Stomach (tissue), 19 donors: ENCODE measurements at places on chromosomes 4 and X.

DNA sequence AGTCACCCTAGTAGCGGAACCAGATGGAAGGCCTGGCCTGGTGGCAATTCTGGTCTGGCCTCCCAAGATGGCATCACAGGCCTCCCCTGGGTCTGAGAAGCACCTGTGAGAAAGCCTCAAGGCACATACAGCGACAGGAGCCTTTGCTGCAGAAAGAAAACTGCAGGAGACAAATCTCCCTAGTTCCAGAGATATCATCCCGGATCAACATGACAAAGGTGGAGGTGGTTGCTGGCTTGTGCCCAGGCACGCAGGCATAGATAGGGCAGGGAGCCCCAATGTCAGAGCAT lies 93.6 kb downstream of the BCOR start:
- no peak for DNase-seq

- peak; percentile 54 for DNase-seq
Measured at GRCh38 chr4:151540728-151541388, 131.9 kb downstream of the FHIP1A start.

DNA sequence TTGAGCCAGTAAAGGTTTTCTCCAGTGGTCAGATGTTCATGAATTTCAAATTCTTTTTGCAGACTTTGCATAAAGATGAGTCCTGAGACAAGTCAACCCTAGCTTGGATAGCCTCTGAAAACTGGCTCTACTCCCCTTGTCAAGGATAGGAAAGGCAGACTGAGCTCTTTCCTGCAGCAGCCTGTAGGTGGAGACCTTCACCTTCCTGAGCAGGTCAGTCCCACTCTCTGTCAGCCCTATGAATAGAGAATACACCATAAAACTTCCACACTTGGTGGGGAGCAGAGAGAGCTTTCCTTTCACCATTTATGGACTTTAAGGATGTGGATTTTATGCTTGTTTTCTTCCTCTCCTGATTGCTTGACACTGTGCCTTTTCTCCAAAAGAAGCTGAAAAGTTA lies 41.9 kb downstream of the PCDH19 start:
- peak; percentile 25 for DNase-seq

DNA sequence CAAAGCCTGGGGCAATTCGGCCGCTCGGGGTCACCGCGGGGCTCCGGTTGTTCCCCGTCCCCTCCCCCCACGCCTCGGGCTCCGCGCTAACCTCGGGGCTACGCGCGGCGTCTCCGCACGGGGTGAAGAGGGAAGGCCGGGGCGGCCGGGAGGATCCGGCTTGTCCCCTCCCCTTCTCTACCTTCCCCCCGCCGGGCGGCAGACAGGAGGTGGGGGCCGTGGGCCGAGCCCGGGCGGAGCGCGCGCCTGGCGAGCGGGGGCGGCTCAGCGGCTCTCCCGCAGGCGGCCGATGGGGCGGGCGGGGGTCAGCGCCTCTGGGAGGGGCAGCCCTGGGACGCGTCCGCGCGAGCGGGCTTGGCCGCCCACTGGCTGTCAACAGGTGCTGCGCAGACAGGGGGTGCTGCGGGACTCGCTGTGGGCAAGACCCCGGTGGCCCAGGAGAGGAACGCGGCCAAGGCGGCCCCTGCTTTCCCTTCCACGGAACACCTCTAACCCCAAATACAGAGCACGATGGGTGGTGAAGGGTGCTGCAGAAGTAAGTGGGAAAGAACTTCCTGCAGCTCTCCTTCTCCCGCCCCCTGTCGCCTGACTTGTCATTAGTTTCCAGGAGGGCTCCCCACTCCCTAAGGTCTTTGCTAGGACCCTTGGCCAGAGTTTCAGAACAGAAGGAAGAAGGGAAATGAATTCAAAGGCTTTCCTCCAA lies at the start of gene PDGFC:
Gene PDGFC, minus strand, starts transcription at position 124 of the 703 bp plus-strand sequence. CDS start 896 bp downstream, outside the sequence.
- peak; percentile 75 for DNase-seq

DNA sequence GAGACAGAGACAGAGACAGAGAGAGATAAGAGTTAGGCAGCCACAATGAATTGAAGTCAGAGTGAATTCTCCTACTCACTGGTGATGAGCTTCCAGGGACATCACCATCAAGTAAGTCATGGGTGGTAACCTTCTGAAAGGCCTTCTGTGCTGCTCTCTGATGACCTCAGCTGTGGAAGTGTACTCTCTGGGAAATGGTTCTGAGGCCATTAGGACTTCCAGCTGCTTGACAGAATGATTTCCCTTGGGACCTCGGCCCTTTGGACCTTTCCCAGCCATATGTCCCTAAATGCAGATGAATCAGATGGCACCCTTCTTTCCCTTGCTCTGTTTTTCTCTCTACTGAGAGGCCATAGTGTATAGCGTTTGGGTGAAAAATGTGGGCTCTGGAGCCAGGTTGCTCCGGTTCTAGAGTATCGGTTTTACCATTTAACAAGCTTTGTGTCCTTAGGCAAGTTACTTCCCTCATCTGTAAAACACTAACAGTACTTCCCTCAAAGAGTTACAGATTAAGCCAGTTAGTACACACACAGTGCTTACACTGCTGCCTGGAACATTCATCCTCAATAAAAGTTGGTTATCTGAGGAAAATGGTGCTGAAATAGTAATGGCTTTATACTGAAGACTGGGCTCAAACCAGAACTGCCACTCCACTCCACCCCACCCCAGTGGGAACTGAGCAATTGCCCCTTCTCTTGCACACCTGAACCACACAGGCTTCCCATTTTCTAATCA lies 7.6 kb downstream of the SEPTIN11 start:
- no peak for DNase-seq

DNA sequence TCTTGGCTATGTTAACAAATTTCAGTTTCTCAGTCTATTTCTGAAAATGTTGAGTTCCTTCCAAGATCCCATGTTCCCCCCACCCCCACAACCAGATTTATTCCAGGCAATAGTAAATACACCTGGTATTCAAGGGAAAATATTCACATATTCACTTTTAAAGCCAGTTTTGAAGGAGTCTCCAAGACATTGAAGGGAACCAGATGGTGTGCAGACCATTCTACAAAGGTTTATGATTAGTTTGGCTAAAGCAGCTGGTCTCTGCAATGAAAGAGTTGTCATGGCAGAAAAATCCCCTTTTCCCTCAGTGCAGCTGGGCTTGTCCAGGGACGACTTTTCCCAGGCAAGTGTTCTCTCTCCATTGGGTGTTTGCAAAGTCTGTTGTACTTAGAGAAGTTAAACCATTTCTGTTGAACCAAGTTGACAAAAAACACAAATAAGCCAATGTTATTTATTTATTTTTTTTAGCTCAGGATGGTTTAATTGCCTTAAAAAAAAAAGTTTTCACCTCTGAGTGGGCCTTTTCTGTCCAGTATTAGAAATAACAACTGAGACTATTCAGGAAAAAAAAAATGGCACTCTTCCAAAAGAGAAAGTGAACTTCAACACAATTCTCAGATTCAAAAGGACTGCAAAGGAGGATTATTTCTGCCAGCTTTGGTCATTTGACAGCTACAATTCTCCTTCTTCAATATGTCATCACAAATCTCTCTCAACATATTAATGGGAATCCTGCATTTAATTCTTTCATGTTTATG lies 410.6 kb downstream of the IL1RAPL1 start:
- no peak for DNase-seq
